Uterine smooth muscle cell (primary cell): ENCODE measurements at places on chromosomes 11 and 22. TPM values are rescaled to one million over a fixed set of nuclear protein-coding genes. Genes with fewer than 3 reads are reported as not detected.

The DENND6B gene
- 1.5 and 2.7 TPM in 2 replicates for total RNA-seq

The THYN1 gene
- total RNA-seq = 68.3 and 93.5 TPM in 2 replicates

The SMTNL1 gene
- not detected in 2 replicates for total RNA-seq

The PDGFD gene
- 1.4 and 1.7 TPM in 2 replicates for total RNA-seq

The GSTT2B gene
- 4.5 and 8.1 TPM in 2 replicates for total RNA-seq

The LRRC56 gene
- total RNA-seq = 0.62 and 0.77 TPM in 2 replicates

The VPREB1 gene
- not detected in 2 replicates for total RNA-seq

The IL18 gene
- 2.0 and 2.3 TPM in 2 replicates for total RNA-seq

The OR56A1 gene
- not detected in 2 replicates for total RNA-seq

The RCOR2 gene
- total RNA-seq = 2.0 TPM in 2 replicates

The SYTL2 gene
- total RNA-seq = 7.9 and 11.5 TPM in 2 replicates

The KREMEN1 gene
- 3.1 and 6.6 TPM in 2 replicates for total RNA-seq

The TECTA gene
- total RNA-seq = 0.22 and 0.87 TPM in 2 replicates

The MOGAT2 gene
- total RNA-seq = not detected in 2 replicates

The OLFML1 gene
- 4.2 and 10.5 TPM in 2 replicates for total RNA-seq

The SMIM35 gene
- not detected in 2 replicates for total RNA-seq

The INPP5J gene
- 0.11 and 0.12 TPM in 2 replicates for total RNA-seq

The OR51S1 gene
- total RNA-seq = not detected in 2 replicates

The C22orf31 gene
- total RNA-seq = not detected in 2 replicates

The DEPDC7 gene
- total RNA-seq = 6.6 and 7.9 TPM in 2 replicates
